ENCODE measurements at places on chromosomes 3 and 15. TPM values are rescaled to one million over a fixed set of nuclear protein-coding genes. Genes with fewer than 3 reads are reported as not detected.

DNA sequence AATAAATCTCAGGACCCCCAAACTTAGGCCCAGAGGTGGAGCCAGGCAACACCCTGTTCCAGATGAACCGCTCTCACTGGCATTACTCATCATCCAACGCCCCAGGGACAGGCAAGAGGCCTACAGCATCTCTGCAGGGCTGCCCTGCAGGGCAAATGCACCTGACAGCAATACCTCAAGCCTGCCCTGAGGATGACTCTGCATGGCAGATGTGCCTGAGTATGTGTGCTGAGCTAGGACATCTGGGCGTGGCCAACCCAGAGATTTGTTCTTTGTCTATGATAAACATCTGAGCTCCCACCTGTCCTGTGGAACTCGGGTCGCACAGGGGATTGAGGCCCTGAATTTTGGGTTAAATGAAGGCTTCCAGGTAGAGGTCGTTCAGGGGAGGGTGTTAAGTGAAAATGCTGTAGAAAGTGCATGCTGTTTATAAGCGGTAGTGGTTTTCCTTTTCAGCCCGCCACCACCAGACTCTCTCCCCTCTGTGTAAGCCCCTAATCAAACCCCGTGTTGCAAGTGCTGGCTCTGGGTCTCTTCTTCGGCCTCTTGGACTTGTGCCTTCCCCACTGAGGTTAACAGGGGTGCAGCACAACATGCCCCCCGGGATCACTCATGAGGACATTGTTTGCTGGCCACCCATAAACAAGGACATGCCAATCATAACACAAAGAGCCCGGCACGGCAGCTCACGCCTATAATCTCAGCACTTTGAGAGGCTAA, 92.3 kb downstream of the ATP10A start:
- DNase-seq: no peak

- peak; percentile 12 for DNase-seq
These were observed 7.2 kb upstream of the EOMES start for GRCh38 chr3:27729325-27729724.

GRCh38 chr15:63449731-63450130, 54.7 kb upstream of the USP3 start:
- DNase-seq: no peak

DNA sequence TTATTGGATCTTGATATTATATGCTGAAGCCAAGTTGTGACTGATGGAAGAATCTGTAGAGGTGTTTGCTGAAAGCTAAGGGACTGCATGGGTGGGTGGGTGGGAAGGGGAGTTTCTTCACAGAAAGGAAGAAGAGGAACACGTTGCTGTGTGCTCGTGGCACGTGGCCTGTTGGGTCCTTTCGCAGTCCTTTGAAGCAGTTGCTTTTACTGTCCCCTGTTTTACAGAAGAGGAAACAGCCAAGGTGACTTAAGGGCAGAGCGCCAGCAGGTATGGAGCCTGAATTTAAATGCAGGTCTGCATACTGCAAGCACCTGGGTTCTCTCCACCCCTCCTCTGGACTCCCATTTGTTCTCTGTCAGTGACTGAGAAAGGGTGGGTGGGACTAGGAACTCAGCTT, 59.4 kb upstream of the PRR23C start:
- no peak for DNase-seq

DNA sequence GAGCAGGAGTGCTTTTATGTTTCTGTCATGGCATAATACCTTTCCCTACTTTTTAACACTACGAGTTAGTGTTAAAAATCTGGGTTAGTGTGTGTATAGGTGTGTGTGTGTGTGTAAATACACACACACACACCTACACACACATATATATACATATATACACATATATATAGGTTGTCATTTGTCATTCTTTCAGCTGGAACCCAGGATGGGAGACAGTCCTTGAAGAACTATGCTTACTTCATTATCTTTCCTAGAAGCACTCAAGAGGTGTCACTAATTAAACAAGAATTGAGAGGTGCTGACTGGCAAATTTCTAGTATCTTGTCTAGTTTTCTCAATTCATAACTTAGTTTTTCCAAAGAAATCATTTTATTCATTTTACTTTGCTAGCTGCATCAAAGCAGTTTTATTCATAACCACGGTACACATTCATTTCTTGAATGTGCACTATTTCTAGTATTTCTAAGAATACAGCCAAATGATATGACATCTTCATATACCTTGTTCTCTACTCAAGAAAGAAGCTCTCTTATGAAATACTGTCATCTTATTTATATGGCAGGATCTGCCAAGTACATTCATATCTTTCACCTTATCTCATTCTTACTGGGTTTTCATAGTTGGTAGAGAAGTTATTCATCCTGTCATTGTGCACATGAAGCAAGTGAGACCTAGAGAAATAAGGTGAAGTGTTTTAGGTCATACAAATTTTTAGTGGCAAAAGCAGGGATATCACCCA, 46.6 kb downstream of the ISL2 start:
- DNase-seq: no peak

The EAF2 gene
- 35.0 TPM for total RNA-seq

DNA sequence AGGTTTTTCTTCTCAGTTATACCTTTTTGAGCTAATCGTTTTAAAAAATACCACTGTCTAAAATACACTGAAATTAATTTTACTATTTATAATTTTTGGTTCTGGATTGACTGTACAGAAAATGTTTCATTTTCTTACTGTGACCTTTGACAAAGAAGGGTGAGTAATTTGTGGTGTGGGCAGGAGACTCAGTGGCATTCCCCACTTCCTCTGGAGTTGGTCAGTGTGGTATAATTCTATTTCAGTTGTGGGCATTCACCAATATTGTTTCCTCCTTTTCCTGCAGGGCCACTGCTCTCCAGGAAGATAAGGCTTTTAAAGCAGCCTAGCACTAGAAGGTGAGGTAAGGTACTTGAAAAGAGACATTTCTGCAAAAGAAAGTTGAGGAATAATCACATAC, 6.5 kb downstream of the DAG1 start:
- DNase-seq: no peak

DNA sequence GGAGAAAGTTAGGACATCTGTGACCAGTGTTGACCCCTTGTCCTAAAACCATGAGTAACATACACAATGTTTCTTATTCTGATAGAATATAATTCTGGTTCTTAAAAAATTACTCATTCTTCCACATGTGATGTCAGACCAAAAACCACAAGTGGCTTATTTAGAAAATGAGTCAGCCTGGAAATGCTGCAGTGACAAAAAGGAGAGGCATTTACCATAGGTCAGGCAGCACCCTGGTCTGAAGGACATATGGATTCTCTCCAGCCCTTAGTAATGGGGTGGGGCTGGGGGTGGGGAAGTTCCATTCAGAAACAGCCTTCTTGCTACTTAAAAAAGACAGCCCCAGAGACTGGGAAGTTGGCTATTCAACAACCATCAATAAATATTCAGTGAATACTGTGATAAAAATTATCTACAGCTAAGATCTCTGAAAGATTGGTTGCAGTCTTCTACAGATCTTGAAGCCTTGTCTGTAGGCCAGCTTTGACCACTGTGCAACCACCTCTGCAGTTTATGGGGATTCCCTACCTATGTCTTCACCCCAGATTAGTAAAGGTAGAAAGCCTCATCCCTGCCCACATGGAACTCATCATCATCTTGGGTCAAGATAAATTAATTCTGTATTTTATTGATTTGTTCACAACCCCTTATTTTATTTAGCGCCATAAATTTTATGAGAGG, 34.9 kb upstream of the TIMP4 start:
- DNase-seq: no peak

GRCh38 chr3:25781758-25782594, 1.3 kb downstream of the NGLY1 start:
- DNase-seq: peak; percentile 78

DNA sequence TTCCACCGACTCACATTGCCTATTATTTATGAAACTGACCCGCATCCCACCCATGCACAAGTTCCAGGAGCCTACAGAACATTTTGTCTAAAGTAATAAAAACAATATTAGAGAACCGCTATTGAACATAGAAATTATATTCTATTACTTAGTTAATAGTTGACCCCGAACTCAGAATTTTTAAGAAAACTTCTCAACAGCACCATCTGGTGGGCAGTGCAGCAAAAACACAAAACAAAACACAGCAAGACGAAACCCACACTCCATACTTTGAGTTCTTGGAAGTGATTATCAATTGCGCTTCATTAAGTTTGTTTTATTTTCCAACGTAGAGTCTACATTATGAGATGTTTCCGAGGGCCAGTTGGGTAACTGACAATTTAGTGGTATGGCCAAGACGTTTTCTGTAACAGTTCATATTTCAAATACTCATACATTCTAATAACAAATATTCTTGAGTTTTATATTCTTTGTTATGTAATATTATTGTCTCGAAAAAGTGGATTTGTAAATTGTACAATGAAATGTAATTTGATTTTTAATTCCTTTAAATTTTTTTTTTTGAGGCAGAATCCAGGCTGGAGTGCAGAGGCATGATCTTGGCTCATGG, 24.0 kb upstream of the C3orf70 start:
- DNase-seq: peak; percentile 47

GRCh38 chr3:45547764-45548680, 46.5 kb upstream of the LIMD1 start:
- DNase-seq: no peak

The WWTR1 gene
- 0.92 TPM for total RNA-seq

The AADAC gene
- total RNA-seq: not detected

The DLEC1 gene
- total RNA-seq: 0.83 TPM

DNA sequence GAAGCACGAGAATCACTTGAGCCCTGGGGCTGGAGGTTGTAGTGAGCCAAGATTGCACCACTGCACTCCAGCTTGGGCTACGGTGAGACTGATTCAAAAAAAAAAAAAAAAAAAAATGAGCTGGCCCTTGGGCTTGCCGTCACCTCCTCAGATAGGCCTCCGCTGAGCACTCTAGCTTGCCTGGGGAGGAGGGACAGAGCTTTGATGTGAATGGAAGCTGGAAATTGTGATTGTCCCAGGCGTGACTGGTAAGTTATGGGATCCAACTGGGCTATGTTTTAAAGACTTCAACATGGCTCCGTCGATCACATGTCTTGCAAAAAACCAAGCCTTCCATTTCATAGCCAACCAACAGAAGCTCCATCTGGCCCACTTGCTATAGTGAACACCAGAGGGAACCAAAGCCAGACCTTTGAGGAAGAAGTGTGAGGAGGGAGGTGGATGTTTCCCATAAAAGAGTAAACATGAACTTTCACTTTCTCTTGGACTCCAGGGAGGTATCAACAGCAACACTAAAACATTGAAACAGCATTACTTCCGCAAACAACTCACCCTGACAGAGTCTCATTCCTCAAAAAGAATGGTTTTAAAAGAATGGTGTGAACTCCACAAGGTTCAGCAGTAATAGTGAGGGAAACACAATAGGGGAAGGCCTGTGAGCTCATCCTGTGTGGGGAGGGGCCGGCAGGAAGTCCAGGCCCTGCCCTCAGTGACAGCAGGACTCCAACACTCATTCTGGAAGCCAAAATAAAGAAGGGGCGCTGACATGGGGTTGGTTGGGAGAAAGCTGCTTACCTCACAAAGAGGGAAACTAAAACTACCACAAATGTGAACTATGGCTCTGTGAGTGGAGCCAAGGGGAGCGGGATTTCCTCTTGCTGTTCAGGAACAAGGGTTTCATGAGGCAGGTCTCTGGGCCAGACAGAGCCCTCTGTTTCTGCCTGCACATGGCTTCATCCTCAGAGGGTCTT, 59.2 kb upstream of the IL12A start:
- DNase-seq: peak; percentile 42

GRCh38 chr3:174951034-174951433, 91.9 kb downstream of the NAALADL2 start:
- DNase-seq: no peak

DNA sequence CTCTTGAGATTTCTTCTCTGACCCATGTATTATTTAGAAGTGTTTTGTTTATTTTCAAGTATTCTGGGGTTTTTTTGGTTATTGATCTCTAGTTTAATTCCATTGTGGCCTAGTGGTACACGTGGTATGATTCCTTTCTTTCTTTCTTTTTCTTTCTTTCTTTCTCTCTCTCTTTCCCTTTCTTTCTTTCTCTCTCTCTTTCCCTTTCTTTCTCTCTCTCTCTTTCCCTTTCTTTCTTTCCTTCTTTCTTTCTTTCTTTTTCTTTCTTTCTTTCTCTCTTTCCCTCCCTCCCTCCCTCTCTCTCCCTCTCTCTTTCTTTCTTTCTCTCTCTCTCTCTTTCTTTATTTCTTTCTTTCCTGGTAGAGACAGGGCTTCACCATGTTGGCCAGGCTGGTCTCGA, 85.7 kb upstream of the UBE2E1 start:
- no peak for DNase-seq

- DNase-seq: no peak
These were observed 126.6 kb downstream of the ADAM10 start for GRCh38 chr15:58622877-58623276.

DNA sequence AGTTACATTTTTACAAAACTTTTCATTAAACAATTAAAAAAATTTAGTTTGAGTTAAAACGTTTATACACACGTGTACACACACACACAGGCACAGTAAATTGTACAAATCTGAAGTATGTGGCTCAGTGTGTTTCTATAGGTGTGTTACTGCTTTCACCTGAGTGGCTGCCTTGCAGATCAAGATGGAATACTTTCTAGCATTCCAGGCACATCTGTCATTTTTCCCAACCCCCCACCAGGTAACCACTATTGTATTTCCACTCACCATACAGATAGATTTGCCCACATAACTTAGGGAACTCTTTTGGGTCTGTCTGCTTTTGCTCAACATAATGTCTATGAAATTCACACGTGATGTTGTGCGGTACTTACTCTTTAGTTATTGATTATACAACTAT, 141.1 kb downstream of the PTPRG start:
- DNase-seq: no peak

DNA sequence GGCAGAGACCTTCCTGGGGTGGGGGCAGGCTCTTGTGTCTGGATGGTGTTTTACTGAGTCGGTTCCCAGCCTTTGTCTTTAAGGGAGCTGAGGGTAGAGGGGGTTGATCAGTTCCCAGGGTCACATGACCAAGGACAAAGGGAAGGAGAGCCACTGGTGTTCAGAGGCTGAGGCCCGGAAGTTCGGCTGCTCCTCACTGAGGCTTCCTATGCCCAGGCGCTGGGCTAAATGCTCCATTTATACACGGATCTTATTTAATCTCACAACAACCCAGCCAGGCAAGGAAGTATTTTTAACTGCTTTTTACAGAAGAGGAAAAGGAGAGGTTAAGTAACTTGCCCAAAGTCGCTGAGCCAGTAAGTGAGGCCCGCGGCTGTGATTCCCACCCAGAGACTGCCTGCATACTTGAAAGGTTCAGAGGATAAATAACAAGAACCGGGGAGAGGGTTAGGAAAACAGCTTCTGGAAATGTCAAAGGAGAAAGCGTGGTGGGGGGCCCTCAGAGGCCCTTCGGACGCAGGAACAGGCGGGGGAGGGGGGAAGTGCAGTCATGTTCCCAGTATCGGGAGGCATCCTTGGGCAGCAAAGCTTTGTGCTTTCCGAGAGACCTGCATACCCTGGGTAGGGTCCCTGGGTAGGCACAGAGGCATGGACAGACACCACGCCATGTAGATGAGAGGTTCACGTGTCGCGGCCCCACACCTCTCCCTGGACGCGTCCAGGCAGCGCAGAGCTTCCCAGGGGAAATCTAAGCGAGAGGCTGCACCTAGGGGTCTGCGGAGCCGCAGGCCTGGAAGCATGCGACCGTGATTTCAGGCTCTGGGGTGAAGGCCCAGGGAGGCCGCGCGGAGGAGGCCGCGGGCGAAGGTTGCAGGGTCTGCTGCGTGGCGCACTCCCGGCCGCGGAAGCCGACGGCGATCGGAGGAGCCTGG, 21.3 kb downstream of the EPHB3 start:
- no peak for DNase-seq

Data from B cell (primary cell).